ENCODE measurements at places on chromosomes 7 and 10.
A peak's percentile ranks its signal among the peaks of the same experiment; 100 is the strongest.

GRCh38 chr7:125074141-125074540 lies 144.5 kb upstream of the POT1 start:
- DNase-seq: no peak

DNA sequence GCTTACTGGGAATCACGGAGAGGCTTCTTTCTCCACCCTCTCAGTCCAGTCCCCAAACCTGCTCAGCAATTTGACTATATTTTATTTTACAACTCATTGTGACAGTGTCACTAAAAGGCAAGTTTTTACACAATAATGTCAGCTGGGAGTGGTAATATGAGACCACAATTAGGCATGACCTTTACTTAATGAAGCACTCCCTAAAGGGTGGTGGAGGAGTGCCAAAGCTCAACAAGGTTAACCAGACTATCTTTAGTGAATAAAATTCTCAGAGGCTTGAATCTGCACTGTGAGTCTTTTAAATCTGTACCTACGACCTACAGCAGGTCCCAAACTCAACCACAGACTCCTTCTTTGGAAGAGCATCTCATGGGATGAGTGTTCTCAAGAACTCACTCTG lies 215.6 kb downstream of the TAX1BP1 start:
- no peak for DNase-seq

DNA sequence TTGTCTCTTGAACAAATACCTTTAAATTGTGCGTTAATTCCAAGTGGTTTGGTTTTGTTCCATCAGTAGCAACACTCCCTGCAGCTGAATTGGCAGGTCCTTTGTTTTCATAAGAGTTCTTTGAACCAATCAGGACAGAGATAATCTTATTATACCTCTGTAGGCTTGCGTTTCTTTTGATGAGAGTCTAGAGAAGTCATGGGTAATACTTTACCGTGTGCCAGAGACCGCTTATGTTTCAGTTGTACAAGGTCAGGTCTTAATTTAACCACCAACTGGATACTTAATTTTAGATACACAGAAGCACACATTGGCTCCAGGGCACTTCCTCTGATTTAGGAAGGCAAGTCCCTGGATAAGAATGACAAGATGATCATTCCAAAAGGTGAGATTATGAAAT lies at the start of gene ASB15:
Gene ASB15, plus strand, starts transcription at position 292 of the 400 bp plus-strand sequence. CDS start 12,682 bp downstream, outside the sequence.
- DNase-seq: no peak

DNA sequence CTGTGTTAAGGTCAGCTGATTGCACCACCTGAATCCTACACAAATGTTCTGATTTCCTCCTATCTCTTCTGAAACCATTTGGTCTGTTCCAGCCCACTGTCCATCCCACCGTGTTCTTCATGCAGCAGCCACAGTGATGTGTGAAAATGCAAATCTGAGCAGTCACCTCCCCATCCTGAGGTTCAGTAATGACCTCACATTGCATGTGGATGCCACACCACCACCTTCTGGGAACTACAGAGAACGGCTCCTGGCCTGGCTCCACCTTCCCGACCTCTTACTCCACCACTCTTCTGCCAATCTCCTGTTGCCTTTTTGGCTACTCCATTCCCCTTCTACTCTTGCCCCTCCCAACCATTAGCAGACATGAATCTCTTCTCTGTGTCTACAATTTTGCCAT lies 244.4 kb downstream of the TNS3 start:
- DNase-seq: no peak

GRCh38 chr7:55022002-55022985 lies 3.5 kb downstream of the EGFR start:
- DNase-seq: no peak

GRCh38 chr7:37494926-37495325 lies 46.3 kb upstream of the ELMO1 start:
- no peak for DNase-seq

DNA sequence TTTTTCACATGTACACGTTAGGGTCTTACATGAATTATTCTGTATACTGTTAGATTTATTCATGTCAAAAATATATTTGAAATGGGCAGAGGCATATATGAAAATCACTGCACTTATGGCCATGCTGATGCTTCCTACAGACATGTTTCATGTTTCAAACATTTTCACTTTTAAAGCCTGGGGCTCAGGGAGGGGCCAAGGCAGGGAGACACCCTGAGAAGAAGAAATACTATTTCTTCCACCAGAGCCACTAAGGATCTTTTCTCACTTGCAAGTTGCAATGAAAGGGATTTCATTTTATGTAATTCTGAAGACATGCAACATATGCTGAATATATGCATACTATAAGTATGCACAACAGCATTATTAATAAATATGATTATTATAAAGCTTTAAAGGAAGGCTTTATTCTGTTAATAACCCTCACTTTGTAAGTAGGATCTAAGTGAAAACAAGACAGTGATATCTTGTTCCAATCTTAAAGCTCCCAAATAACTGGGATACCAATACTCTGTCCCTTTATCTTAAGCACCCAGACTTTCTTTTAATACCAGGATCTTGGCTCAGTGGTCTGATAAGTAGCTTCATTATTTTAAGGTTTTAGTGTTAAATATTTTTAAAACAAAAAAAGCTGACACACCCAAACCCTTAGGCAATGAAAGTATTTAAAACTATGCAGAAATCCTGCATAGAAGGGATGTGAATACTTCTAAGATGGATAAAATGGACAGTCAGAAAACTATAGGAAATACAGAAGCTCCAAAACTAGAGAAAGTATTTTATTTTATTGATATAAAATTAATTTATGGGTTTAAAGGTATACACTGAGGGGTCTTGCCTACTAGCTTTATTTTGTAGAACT lies 148.0 kb downstream of the SNX13 start:
- DNase-seq: no peak

DNA sequence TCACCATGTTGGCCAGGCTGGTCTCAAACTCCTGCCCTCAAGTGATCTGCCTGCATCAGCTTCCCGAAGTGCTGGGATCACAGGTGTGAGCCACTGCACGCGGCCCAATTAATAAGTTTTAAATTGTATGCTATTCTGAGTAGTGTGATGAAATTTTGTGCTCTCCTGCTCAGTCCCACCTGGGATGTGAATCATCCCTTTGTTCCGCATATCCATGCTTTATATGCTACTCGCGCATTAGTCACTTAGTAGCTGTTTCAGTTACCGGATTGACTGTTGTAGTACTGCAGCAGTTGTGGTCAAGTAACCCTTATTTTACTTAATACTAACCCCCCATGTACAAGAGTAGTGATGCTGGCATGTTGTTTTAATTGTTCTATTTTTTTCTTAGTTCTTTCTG lies 47.3 kb upstream of the OIT3 start:
- DNase-seq: peak; percentile 64

DNA sequence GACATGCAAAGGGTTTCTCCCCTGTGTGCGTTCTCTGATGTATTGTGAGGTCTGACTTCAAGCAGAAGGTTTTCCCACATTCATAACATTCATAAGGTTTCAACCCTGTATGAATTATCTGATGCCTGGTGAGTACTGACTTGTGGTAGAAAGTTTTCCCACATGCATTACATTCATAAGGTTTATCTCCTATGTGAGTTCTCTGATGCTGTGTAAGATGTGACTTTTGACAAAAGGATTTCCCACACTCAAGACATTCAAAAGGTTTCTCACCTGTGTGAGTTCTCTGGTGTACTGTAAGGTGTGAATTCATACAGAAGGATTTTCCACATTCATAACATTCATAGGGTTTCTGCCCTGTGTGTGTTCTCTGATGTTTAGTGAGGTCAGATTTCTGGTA lies 45.1 kb downstream of the ZNF33B start:
- DNase-seq: no peak

DNA sequence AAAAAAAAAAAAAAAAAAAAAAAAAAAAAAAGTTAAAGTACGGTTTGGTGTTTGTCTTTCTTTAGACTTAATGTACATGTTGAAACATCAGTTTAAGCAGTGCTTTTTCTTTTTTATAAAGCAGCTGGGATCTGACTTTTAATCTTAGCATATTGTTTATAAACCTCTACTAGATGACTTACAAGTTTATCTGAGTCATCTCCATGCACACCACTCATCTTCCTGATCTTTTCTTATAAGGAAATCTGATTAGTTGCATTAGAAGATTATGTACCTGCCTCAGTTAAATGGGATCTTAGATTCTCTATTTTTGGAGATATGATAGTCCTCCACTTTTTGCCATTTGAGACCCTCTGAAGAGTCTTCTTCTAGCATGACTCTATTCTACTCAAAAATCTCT lies 391.9 kb upstream of the LRGUK start:
- peak; percentile 7 for DNase-seq

GRCh38 chr7:48971173-48971572 lies 46.8 kb downstream of the CDC14C start:
- DNase-seq: no peak

- DNase-seq: no peak
Measured at GRCh38 chr10:71780156-71780555, 6.8 kb upstream of the VSIR start.

- no peak for DNase-seq
Measured at GRCh38 chr10:112722758-112723157, 227.3 kb upstream of the TCF7L2 start.

DNA sequence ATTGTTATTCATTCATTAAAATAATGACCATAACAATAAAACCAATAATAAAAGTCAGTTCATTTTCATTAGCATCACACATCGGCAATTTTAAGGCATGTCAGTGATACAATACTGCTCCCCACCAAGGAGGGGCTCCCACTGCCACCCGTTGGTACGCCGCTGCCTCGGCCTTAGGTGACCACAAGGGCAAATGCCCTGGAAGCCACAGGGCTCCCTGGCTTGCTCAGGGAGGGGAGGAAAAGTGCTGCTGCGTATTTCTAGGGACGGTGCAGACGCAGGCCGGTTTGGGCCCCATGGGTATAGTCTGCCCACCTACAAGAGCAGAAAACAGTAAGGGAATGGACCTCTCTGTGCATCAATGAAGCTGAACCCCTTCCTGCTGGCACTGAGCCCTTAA lies 85.1 kb downstream of the SLIT1 start:
- DNase-seq: no peak

DNA sequence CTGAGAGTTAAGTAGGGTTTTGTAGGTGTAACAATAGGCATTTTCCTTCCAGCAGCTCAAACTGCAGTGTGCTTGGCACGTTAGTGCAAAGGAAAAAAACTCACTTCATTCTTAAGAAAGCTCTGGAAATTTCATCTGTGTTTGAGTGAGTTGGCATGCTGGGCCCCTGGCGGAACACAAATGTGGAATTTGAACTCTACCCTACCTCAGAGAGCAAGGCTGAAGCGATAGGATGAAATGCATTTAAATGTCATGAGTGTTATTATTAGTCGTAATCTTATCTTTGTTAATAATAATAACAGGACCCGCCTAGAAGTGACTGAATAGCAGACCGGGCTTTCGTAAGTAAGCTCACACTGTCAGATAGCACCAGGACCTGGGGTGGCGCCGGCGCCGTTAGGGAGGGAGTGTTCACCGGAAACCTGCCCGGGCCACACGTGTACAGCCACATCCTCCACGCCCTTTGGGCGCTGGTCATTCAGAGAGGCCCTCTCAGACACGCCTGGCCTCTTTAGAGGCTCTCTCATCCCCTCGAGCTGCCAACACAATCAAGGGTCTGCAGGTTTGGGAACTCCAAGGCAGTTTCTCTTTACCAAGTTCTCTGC lies 63.5 kb downstream of the GRK5 start:
- no peak for DNase-seq

DNA sequence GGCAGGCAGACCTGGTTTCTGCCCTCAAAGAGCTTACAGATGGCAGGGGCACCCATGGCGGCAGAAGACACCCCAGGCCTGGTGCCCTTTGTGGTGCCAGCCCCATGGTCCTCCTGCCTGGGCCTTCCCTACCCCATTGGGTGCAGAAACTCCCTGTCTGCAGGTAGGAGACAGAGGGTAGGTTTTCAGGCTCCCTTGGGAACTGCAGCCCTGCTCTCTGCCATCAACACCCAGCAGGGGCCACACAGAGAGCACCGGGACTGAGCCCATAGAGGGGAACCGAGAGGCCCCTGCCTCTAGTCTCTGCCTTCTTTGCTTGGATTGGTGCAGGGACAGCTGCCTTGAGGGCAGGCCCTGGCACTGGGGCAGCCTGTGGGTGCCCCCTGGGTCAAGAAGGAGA lies 52.6 kb downstream of the GTF2IRD1 start:
- DNase-seq: no peak
